D721Med (cell line): ENCODE measurements at places on chromosomes 7 and 10.

- no peak for DNase-seq
Observed at GRCh38 chr10:16361086-16361485, 75.7 kb upstream of the PTER start.

GRCh38 chr7:93036807-93037206 is 81.0 kb downstream of the SAMD9 start:
- DNase-seq = no peak

- no peak for DNase-seq
Observed at GRCh38 chr7:1912593-1913465, 242.8 kb downstream of the ELFN1 start.

DNA sequence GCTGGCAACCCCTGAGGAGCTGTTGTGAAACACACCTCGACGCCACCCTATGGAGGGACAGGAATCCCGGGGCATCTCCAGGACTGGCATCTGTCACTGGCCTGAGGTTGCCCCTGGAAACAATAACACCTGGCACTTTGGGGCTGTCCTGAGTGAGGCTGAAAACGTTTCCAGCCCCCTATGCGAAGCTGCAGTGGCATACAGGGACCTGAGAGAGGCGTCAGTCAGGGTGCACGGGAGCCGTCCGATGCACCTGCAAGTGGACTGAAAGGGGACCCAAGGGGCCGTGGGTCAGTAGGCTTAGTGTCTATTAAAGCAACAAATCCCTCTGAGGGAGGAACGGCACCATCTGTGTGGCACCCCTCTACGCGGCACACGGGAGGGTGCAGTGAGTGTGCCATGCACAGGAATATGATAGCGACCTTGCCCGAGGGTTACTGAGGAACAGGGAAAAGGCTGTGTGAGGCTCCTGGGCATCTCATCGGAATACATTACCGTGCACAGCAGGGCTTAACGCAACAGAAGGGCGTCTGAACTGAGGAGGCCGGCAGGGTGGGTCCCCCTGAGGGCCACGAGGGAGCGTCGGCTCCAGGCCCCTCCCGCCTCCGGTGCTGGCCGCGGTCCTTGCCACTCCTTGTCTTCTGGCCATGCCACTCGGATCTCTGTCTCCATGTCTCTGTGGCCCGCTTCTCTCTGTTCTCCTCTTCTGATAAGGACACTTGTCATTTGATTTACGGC is 50.4 kb downstream of the FOXL3 start:
- DNase-seq = no peak

DNA sequence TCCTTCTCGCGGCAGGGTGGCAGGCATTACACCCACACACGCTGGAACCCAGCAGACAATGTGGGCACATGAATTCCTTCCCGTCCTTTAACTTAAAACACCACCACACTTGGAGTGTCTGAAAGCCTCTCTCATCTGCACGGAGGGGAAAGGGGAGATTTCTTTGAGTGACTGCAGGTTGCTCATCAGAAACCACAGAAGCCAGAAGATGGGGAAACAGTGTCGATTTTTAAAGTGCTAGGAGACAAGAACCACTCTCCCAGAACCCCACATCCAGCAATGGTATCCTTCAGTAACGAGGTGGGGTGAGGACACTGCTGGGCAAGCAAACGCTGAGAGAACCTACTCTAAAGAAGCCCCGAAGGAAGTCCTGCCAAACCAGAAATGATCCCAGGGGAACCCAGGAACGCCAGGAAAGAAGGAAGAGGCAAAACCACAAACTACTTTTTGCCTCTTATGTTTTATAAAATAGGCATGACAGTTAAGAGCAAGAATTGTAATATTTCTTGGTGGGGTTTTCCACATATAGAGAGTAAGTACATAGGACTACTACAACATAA is 254.3 kb downstream of the ELFN1 start:
- no peak for DNase-seq

DNA sequence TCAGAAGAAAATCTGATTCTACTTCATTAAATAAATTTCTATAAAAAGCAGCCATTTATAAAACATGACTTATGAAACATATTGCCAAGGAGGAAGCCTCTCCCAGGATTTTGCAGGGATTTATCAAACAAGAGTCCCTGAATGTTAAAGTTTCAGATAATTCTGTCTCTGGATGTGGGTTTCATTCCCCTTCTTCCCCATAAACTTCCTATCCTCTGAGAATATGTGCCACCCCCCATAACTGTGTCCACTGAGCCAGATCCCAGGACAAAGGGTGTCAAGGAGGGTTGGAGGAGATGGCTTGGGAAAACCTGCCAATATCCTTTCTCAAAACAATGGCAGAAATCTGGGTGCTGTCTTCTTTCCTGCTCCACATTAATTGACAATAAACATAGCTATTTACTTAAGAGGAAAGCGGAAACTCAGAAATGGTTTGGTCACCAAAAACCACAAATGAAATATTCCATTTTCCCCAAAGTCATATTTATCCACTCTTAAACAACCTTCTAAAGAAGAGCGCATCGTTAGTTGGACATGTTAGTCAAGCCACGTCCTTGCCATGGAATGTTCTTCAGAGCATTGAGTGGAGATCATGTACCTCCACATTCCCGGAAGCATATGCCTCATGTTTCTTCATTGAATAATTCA is 54.3 kb upstream of the AKR1E2 start:
- DNase-seq = no peak
